Astrocyte (in vitro differentiated cells and primary cell): ENCODE measurements at places on chromosomes 12 and 14.

- no peak for DNase-seq
Measured at GRCh38 chr12:29563636-29564035, 66.2 kb upstream of the OVCH1 start.

DNA sequence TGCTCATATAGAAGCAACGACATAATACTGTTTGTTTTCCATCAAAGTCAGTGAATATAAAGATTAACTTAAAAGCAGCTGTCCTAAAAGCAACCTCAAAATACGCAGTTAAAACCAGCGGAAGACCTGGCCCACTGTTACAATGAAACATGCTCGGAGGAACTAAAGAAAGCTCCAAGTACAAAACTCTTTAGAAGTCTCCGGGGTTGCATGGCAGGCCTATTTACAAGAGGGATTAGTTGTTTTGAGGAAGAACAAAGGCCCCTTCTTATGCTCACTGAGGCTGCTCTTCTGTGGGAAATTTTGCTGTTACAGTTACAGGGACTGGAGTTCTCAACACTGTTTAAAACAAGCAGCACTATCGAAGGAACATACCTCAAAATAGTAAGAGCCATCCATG, 75.9 kb upstream of the C12orf71 start:
- no peak for DNase-seq

DNA sequence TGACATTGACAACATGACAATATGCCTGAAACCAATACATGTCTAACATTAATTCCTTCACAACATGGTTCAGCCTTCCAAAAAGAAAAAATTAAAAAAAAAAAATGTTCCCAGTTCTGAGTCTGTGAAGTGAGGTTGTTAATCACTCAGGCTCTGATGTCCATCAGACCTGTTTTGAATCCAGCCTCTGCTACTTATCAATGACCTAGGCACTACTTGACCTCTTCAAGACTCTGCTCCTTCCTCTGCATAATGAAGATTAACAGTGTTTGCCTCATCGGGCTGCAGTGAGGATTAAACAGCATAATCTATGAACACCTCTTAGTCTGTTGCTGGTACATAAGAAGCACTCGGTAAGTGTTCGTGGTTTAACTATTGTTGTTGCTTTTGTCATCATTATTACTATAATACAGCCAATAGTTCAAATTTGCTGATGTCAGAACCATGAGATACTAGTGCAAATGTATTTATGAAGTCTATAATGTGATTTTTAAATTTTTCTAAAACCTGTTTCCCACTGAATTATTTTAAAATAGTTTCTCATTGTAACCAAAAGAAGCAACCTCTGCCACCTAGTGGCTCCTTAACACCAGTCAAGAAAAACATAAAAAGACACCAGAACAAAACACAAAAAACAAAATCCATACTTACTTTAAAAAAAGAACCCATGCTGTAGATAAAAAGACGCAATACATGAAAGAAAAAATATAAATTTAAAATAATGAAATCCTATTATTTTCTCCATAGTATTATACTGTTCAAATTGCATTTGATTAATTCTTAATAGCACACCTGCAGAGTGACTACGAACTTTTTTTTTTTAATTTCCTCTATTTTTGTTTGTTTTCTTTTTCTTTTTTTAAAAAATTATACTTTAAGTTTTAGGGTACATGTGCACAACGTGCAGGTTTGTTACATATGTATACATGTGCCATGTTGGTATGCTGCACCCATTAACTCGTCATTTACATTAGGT, 20.3 kb upstream of the TMX1 start:
- peak; percentile 16 for DNase-seq

DNA sequence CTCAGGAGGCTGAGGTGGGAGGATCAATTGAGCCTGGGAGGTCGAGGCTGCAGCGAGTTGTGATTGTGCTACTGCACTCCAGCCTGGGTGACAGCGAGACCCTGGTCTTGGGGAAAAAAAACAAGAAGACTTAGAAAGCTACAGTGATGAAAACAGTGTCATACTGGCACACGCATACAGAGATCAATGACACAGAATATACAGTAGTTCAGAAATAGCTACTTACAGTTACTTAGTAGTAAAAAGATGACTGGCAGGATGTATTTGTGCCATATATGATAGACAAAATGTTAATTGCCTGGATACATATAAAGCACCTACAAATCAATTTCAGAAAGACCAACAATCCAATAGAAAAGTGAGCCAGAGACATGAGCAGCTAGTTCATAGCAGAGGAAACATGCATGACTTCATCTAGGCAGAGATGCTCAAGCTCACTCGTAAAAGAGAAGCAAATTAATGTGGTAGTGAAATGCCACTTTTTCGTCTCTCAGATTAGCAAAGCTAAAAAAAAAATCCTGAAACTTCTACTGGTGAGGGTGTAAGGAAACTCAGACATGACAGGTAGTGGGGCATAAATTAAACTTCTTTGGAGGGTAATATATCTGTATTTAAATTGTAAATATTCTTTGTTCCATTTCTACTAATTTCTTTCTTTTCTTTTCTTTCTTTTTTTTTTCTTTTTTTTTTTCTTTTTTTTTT, 2.5 kb upstream of the ALDH2 start:
- DNase-seq = no peak

DNA sequence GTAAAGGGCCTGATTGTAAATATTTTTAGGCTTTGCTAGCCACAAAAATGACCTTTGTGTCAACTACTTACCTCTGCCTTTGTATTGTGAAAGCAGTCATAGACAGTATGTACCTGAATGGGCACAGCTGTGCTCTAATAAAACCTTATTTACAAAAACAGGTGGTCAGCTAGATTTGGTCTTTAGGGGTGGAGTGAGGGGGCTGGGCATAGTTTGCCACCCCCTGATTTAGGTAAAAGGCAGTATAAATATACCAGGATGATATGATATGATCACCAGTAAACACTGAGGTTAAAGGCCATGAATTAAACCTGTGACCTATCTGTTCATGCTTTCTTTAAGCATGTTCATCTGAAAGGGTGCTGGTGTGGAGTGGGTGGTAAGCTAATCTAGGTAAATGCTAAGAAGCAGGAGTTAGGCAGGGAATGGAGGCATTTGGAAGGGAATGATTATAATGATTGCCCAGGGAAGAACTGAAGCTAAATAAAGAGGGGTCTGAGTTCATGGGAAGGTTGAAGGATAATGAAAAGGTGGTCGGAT, 77.1 kb upstream of the BCAT1 start:
- no peak for DNase-seq

DNA sequence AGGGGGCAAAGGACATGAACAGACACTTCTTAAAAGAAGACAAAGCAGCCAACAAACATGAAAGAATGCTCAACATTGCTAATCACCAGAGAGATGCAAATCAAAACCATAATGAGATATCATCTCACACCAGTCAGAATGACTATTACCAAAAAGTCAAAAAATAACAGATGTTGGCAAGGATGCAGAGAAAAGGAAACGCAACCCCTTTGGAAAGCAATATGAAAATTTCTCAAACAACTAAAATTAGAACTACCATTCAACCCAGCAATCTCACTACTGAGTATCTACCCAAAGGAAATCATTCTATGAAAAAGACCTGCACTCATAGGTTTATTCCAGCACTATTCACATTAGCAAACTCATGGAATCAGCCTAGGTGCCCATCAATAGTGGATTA, 25.6 kb downstream of the MDM1 start:
- no peak for DNase-seq

GRCh38 chr12:107310621-107311020, 217.3 kb upstream of the CRY1 start:
- DNase-seq = no peak

DNA sequence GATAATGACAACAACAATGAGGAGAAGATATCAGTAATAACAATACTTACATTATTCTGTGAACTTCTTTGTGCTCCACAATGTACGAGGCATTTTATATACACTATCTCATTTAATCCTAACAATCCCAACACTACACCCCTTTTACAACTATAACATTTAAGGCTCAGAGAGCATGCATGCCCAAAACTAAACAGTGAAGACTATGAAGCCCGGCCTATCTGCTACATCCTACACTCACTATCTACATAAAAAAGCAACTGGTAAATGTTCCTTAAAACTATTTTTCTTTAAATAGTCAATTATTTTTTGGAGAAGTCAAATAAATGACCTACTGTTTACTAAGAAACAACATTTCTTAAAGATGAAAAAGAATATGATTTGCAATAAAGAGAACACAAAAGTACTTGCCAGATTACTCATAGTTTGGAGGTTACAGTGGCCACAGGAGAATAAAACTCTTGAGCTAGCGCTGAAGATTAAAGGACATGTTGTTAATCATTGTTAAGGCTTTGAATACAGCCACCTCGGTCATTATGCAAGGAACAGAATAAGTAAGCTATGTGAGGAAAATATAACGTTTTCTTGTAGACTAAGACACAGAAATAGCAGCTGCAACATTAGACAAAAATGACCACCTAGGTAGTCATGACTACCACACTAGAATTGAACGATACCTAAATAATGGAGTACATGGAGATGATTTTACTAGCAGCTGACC, 56.7 kb downstream of the EPS8 start:
- DNase-seq = peak; percentile 77

- no peak for DNase-seq
Measured at GRCh38 chr14:59816941-59817340, 53.6 kb downstream of the RTN1 start.

GRCh38 chr12:104410326-104410725, 46.4 kb upstream of the CHST11 start:
- no peak for DNase-seq
